Upper lobe of left lung (tissue), 6 donors: ENCODE measurements at places on chromosomes 4 and X. TPM values are rescaled to one million over a fixed set of nuclear protein-coding genes. Genes with fewer than 3 reads are reported as not detected.

GPRASP2 gene
- total RNA-seq: 4.2 TPM

FGF13 gene
- total RNA-seq: 2.1 TPM

RADX gene
- 21.9 TPM for total RNA-seq

HSFX4 gene
- not detected for total RNA-seq

PAGE4 gene
- total RNA-seq: not detected

CYBB gene
- total RNA-seq: 37.7 TPM
